Foreskin keratinocyte (primary cell): ENCODE measurements at places on chromosomes 11 and 22. TPM values are rescaled to one million over a fixed set of nuclear protein-coding genes. Genes with fewer than 3 reads are reported as not detected.

DNA sequence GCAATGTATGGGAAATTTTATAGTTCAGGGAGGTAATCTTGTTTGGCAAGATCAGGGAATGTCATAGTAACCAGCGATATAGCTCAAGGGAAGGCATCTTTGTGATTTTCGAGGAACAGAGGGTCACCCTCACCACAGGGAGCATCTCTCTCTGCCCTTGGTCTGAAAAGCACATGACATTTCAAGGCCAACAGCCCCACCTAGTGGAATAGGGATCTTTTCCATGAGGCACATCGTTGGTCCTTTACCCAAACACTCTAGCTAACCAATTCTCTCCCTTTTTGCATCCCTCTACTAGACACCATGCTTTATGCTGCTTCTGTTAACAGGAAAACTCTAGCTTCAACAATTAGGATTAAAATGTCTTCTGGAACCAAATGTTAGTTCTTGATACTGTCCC lies 179.0 kb downstream of the GRM5 start:
- DNase-seq = peak; percentile 13

GRCh38 chr11:126989942-126990715 lies 10.4 kb downstream of the KIRREL3 start:
- no peak for DNase-seq

GRCh38 chr11:74001822-74002286 lies 7.0 kb downstream of the UCP3 start:
- no peak for DNase-seq

- DNase-seq = no peak
Observed at GRCh38 chr11:111063726-111064517, 181.6 kb upstream of the POU2AF2 start.

GRCh38 chr11:110061296-110061695 lies 31.9 kb upstream of the ZC3H12C start:
- no peak for DNase-seq

DNA sequence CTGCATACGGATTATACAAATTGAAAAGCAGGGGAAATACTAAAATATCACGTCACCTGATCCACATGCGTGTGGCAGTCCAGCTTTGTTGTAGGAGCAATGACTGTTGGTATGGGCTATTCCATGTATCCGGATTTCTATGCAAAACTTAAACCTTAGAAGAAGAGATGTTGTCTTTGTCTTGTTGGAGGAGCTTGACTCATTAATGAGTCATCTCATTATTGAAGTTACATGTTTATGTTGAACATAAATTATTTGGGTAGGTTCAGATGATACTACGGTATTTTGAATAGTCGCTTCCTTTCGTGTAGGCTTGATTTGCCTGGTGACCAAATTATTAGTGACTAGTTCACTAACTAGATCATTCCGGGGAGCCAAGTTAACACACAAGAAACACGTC lies 806 bp upstream of the SAAL1 start:
- peak; percentile 70 for DNase-seq

- peak; percentile 26 for DNase-seq
Observed at GRCh38 chr11:22342211-22343031, 4.2 kb downstream of the SLC17A6 start.

DNA sequence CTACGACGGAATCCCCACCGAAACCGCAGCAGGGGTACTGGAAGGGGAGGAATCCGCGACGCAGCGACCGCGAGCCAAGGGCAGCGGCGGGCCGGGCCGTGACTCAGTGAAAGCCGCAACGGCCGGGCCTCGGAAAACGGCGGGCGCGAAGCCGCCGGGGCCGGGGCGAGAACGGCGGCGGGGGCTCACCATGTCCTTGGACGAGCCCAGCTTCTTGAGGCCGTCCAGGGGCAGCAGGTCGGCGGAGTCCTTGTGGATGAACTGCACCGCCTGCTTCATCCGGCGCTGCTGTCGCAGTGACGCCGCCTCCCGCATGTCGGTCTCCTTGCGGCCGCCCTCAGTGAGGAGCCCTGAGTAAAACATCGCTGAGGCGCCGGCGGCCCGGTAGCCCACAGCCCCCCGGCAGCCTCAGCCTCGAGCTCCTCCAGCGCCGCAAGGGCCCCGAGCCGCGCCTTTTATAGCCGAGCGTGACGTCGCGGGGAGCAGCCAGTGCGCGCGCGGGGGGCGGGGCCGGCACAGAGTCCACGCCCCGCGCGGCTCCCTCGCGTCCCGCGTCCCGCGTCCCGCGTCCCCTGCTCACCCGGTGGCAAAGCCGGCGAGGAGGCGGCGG lies at the start of gene NRIP3:
Gene NRIP3 (minus strand): TSS at position 429 of the 610 bp plus-strand sequence. CDS start 66 bp downstream, at position 363.
- DNase-seq = peak; percentile 15

- DNase-seq = no peak
Observed at GRCh38 chr11:69685348-69685747, 10.2 kb upstream of the LTO1 start.

GRCh38 chr11:111336582-111337256 lies 38.4 kb downstream of the POU2AF3 start:
- DNase-seq = peak; percentile 19

DNA sequence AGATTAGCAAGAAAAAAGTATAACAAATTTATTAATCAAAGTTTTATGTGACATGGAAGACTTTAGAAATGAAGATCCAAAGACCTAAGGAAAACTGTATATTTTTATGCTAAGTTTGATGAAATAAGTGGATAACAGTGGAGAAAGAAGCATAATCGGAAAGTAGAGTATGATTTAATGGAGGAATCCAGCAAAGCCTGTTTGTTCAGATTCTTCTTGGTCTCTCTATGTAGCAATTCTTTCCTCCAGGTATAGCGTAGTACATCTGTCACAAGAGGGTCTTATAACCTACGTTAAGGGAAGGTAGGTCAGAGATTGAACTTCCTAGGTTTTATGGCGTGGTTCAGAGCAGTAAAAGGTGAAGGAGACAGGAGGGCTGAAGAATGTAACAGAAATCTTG lies 600.6 kb upstream of the CHORDC1 start:
- DNase-seq = no peak

GRCh38 chr11:34823197-34823596 lies 93.0 kb downstream of the APIP start:
- DNase-seq = no peak

DNA sequence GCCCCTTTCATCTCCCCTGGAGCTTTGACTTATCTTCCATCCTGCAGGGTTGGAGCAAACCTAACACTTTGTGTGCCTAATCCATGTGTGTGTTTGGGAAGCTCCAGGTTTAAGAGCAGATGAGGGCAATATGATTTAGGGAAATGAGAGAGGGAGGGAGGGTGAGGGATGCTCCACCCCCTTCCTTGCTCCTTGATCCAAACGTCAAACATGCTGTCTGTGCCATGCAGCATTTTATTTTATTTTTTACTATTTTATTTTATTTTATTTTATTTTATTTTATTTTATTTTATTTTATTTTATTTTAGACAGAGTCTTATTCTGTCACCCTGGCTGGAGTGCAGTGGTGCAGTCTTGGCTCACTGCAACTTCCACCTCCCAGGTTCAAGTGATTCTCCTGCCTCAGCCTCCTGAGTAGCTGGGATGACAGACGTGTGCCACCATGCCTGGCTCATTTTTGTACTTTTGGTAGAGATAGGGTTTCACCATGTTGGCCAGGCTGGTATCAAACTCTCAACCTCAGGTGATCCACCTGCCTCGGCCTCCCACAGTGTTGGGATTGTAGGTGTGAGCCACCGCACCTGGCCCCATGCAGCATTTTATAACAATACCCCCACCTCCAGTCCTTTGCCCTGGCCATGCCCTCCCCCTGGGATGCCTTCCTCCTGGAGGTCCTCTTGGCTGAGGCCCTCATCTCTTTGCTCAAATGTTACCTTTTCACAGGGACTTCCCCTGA lies 52.6 kb upstream of the CRYBB3 start:
- DNase-seq = no peak

GRCh38 chr11:119643212-119643875 lies 85.7 kb downstream of the NECTIN1 start:
- no peak for DNase-seq

GRCh38 chr22:38490915-38491314 lies 15.2 kb downstream of the DDX17 start:
- no peak for DNase-seq

- DNase-seq = no peak
Observed at GRCh38 chr22:42617155-42617983, 2.7 kb upstream of the POLDIP3 start.

GRCh38 chr11:34445956-34446355 lies 7.2 kb downstream of the CAT start:
- DNase-seq = no peak

DNA sequence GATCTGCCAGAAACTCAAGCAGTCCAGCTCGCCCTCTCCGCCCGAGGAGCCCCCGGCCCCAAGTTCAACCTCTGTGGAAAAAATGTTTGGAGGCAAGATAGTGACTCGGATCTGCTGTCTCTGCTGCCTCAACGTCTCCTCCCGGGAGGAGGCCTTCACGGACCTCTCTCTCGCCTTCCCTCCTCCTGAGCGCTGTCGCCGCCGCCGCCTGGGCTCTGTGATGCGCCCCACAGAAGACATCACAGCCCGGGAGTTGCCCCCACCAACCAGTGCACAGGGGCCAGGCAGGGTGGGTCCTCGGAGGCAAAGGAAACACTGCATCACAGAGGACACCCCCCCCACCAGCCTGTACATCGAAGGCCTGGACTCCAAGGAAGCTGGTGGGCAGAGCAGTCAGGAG lies 20.8 kb downstream of the USP35 start:
- DNase-seq = no peak

DNA sequence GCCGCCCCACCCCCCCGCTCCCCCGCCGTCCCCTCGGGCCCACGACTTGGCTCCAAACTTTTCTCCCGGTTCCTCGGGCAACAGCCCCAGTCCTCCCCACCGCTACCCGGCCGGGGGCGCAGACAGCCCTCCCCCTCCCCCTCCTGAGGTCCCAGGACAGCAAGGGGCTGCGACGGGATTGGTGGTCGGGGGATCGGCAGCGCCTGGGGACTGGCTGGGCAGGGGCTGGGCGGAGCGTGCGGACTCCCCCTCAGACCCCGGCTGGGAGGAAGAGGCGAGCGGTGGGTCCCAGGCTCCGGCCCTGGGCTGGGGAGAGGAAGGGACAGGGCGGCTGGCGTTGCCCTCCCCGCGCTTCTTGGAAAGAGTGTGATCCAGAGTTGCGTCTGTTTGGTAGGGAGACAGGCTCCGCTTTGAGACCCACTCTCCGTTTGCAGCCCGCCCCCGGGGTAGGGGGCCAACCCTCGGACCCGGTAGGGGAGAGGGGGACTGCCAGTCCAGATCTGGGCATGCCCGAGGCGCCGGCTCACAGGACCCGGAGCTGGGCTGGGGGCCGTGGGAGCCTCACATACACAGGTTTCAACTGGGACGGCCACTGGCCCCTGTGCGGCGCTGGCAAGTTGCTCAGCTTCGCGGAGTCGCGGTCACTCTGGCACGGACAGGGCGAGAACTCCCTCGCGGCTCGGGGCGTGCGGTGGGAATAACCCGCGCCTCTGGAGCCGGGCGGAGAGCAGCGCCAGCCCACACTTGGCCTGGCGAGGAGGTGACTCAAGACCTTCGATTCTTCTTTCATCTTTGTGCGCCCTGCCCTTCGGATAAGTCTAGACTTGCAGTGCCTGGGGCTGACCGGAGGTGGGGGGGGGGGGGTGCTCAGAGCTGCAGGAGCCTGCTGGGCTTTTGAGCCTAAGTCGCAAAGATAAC lies 999 bp downstream of the TSKU start:
- DNase-seq = peak; percentile 77

GRCh38 chr11:11253995-11254394 lies 99.1 kb downstream of the CSNK2A3 start:
- no peak for DNase-seq

DNA sequence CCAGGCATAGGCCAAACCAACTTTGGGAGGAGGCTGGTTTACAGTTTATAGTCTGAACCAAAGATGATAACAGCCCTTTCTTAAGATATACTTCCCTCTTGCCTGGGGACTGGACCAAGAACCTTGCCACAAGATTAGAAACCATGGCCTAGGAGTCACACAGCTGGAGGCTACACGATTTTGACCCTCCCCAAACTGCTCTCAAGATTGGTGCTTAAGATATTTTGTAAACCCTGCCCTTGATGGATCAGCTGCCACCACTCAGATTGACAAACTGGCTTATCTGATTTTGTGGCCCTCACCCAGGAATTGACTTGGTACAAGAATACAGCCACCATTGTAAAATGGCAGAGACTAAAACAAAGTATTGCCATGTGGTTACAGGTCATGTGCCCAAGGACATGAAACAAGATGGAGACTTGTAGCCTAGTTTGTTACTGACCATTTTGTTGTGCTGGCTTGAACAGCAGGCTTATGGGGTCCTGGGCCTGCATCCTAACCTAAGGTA lies 17.4 kb upstream of the EI24 start:
- no peak for DNase-seq

DNA sequence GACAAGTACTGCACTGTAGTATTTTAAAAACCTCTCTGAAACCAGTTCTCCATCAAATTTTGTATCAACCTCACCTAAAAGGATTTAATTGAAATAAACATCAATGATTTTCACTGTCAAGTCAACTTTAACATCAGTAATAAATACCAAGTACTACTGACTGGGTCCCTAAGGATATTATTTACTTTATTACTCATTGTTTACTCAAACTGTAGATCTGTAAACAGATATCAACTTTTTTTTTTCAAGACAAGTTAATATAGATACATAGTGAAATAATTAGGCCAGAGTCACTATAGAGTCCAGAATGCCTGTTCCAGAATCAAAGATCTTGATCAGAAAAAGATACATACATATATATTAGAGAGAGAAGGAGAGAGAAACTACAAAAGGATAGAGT lies 1.6 kb downstream of the RNF141 start:
- DNase-seq = no peak

DNA sequence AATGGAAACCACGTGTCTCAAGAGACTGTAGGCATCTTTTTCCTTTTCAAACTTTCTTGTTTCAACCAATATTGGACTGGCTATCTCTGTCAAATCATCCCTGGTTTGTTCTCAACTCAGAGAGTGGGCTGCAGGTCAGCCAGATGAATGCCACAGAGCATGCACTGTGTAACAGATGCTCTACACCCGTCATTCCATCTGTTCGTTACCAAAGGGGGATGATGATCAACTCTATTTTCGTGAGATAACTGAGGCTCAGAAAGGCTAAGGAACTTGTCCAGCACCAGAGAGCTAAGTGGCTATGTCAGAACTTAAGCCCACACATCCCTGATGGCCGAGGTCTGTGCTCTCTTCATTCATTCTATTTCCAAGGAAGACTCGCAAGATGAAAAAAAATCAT lies 42.1 kb downstream of the SLC1A2 start:
- no peak for DNase-seq

- DNase-seq = peak; percentile 64
Observed at GRCh38 chr11:93099806-93100205, 98.0 kb downstream of the SLC36A4 start.

DNA sequence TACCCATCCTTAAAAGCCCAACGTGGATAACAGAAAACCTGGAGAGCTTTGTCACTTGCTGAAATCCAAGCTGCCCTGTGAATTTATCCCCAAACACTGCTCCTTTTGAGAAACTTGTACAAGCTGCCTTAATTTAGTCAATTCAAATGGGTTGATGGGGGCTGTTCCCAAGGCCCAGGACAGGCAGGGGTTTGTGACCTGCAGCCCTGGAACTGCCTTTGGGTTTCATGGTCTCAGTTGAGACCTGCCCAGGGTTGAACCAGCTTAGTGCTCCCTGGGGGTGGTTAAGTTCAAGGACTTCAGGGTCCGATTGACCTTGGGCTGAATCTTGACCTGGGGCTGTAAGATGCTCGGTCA lies 112.1 kb upstream of the OR4B1 start:
- no peak for DNase-seq

The NFAM1 gene
- not detected in 2 replicates for polyA plus RNA-seq

The C1QTNF4 gene
- polyA plus RNA-seq = 0.27 and 0.37 TPM in 2 replicates

The ANO5 gene
- not detected in 2 replicates for polyA plus RNA-seq

The ART5 gene
- polyA plus RNA-seq = 0.07 and 0.15 TPM in 2 replicates

The ANO1 gene
- 17.7 and 19.2 TPM in 2 replicates for polyA plus RNA-seq

The CCDC15 gene
- polyA plus RNA-seq = 1.4 and 2.9 TPM in 2 replicates

The OR2AG2 gene
- polyA plus RNA-seq = 0.02 TPM in 1 of 2 replicates, not detected in the other

The HBB gene
- not detected in 2 replicates for polyA plus RNA-seq

The VPS37C gene
- polyA plus RNA-seq = 11.1 TPM in 2 replicates

The APOA4 gene
- not detected in 2 replicates for polyA plus RNA-seq
